Ovary (tissue), 10 donors: ENCODE measurements at places on chromosomes 7 and 10.

DNA sequence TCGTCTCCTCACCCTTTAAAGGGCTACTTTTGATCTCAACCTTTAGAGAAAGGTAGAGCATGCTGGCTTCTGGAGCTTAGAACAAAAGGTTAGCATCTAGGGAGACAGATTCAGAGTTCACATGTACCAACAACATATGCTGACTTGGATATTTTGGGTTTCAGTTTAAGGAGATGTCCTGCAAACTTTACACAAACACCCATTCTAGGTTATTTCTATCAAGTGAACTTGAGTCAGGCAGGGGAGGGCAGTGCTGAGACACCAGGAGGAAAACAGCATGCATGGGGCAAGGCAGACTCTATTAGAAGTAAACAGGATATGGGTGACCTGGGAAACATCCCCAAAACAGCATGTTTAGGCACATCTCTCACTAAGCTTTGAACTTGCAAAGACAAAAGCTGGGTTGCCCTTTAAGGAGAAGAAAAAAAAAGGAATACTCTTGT lies 43.8 kb downstream of the ARL4A start:
- DNase-seq = no peak

GRCh38 chr7:55296070-55296469 lies 69.1 kb upstream of the LANCL2 start:
- DNase-seq = no peak

DNA sequence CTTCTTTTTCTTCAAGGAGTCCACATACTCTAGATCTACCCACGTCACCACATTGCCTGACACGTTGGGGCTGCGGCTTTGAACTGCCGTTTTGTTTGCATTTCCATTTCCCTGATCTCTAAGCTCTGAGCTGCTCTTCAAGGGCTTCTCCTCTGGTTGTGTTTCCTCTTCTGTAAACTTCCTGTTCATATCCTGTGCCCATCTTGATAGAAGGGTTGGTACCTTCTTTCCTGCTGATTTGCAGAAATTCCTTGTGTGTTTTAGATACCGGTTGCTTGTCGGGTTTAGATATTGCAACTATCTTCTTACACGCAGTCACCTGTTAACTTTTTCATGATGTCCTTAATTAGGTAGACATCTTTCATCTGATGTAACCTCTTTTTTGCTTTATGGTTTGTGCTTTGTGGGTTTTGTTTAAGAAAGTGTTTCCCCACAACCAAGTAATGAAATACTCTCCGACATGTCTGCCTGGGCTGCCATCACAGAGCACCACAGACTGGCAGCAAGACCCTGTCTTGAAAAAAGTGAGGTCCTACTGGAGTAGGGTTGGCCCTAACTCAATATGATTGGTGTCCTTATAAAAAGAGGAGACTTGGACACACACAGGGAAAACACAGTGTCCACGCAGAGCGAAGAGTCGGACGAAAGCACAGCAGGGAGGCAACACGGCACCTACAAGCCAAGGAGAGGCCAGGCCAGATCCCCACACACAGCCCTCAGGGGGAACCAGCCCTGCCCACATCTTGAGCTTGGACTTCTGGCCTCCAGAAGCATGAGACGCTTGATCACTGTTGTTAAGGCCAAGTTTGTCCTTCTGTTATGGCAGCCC lies 99.1 kb upstream of the PDGFA start:
- no peak for DNase-seq

DNA sequence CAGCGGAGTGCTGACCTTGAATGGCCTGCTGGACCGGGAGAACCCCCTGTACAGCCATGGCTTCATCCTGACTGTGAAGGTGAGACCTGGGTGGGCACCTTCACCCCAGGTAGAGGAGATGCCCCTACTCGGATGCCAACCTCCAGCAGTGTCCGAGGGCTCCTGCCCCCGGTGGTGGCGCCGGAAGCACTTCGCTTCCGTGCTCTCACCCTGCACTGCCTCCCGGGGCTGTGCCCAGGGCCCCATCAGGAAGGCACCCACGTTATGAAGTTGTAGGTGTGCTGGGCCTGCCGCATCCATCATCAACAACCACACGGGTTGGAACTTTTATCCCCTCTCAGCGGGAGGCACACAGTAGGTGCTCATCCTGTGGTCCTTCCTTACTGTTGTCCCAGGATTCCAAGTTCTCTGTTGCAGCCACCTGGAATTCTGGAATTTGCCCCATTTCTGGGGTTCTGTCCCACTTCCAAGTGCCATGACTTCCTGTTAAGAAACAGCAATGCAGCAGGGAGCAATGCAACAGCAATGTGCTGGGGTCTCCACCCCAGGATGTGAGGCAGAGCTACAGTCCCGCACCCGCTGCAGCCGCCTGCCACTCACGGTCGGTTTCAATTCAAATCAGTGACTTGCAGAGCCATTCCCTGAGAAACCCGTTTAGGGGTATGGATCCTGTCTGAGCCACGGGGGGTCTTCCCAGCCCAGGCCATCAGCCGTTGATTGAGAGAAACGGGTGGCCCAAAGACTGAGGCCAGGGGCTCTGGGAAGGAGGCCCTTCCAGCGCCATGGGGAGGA lies 103.8 kb downstream of the C10orf105 start:
- DNase-seq = no peak

GRCh38 chr7:7976677-7977076 lies 8.1 kb downstream of the GLCCI1 start:
- DNase-seq = no peak

DNA sequence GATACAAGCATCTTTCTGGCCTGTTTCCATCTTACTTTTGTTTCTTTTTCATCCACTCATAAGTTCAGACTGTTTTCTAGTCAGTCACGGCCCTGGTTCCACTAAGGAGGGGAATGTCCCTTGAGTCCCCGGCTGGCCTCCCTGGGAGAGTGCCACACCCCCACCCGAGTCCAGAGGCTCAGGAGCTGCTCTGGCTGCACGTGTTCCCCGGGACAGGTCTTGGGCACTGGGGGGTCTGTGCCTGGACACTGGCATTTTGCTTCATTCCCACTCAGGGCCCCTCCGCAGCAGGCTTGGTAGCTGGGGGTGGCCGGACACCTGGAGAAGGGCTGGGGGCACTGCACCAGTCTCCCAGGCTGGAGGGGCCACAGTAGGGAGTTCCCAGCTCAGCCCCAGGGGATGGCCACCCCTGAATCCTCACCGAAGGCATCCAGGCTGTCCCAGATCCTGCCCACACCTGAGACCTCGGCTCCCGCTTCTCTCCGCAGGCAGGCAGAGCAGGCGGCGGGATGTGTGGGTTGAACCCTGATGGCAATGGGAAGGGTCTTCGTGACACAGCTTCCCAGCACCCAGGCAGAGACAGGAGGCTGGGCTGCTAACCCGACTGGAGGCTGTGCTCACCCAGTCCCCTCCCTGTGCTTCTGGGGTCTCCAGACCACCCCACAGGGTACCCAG lies 92.3 kb downstream of the BMS1 start:
- DNase-seq = no peak

- no peak for DNase-seq
These were observed 155.8 kb upstream of the RHOBTB1 start for GRCh38 chr10:61099756-61100155.

DNA sequence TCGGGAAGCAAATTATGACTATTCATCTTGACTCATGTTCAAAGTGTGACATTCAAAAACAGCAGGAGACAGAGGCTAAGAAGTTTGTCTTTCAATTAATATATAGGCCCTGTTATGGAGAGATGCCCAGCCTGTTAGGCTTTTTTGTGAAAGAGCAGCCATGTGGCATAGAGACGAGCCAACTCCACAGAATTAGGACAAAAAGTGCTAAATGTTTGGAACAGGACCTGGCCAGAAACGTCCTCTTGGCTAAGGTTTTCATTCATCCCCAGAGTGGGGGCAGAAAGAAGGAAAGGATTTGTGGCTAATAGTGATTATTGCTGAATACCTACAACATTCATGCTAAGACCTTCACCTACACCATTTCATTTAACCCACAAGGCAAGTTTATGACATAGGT lies 324.7 kb upstream of the NPVF start:
- no peak for DNase-seq

DNA sequence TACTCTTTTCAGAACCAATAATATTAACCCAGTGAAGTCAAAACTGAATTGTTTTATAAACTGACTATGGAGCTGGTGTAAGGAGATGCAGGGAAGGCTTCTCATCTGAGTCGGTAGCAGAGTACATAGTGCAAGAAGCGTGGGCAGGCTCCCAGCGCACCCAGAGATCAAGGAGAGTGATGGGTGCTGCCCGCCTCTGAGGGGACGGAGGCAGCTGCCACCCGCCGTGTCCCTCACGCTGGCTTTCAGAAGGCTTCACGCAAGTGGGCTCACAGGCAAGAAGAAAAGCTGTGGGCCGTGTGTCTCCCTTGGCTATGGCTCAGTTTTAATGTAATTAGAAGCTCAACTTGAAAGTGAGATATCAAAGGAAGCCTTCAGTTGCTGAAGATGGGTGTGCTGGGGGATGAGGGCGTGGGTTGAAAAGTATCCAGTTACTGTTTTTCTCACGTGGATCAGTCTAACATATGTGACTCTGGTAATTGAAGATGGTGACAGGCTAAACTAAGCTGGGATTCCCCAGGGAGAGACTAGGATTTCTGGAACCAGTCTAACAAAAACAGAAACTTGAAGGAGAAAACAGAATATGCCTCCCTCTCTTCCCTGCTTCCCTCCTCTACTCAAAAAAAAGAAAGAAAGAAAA lies 159.9 kb downstream of the MGMT start:
- DNase-seq = no peak

DNA sequence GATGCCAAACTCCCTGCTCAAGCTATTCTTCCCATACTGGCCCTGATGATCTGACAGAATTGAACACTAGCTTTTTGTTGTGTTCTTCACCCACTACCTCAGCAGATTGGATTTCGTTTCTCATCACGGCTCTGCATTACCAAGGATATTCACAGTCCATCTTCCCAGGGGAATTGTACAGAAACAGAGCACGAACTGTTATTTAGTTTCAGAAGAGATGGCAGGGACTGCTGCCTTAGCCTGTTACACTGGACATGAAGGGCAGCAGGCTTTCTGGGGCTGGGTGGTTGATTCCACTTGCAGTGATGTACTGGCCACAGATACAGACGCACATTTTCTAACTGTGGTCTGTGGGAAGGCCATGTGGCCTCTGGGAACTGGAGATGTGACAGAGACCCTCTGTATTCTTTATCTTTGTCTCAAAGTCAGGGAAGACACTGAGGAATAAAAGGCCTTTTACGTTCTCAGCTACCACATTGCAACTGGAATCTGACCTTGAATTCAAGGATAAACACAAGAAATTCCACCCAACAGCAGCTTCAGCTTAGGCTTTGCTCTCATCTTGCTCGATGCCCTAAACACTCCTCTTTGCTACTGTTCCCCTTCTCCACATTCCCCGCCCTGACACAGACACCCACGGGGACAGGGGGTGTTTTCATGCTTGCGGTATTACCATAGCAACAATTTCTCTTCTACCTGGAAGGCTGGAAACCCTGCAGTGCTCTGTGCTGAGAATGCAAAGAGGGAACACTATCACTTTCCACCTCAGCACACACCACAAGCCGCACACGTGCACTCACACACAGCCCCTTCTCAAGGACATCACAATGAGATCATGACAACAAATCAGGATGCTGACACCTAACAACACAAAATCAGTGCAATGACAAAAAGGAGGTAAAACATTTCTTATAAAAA lies 81.7 kb downstream of the RNF216 start:
- DNase-seq = no peak

GRCh38 chr10:119502209-119502608 lies 40.3 kb downstream of the RGS10 start:
- no peak for DNase-seq

DNA sequence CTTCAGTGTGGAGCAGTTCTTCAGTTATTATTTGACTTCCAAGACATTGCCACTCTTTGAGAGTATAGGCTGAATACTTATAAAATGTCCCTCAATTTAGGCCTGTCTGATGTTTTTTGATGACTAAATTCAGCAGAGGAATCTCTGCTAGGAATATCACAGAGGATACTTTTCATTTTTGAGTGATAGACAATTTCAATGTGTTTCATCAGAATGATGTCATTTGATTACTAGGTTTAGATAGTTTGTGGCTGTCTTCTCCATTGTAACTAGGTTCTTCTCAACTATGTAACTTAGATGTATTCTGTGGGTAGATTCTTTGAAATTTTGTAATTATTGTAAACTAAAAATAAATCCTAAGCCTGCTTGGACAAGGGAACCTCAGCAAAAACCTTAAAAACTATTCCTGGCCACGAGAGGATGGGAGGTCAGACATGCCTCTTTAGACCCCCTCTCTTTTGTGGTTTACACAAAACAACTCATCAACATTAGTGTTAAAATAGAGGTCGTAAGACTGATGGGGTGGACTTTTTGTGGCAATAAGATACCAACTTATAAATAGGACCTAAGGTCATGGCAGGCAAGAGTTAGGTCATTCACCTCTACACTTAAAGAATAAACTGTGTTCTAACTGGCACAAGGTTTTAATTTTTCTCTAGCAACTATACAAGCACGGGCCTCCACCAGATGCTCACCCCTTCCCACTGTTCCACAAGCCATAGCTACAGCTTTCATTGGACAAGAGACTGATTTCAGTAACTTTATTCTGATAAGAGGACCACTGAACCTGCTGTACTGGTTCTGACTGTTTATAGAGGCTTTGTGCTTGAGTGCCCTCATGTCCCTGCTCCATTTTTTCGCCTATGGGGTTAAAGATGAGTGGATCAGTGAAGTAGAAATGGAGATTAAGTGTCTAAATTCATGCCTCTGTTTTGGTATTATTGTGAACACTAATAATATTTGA lies 33.7 kb downstream of the CYP2C8 start:
- no peak for DNase-seq

DNA sequence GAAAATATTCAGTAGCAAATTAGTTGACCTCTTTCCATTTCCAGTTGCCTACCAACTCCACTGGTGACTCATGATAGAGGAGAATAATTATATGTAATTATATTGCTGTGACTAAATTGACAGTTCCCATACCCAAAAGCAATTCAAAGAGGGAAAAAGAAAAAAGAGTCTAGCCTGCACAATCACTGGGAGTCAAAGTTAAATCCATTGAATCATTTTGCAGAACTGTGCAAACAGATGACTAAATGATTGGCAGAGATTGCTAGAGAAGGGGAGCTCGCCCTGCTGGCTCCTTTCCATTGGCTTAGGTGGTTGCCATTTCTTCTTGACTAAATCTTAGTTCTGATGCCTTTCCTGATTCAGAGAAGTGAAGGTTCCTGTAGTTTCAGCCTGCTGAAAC lies 1228.6 kb upstream of the SORCS1 start:
- no peak for DNase-seq

DNA sequence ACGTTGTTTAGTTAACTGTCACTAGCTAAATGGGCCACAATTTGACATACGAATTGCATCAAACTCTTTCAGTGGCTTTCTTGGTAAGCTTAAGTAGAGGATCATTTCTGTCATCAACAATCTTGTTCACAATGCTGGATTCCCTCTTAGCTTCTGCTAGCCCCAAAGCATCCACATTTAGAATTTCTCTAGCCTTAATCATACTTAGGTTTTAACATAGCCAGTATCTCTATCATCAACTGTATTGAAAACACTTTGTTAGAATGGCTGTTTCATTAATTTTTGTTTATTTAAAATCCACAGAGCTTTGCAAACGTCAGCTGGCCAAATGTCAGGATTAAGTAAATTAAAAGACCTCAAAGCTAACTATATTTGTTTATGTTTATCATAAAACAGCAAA lies 41.1 kb downstream of the ABRAXAS2 start:
- no peak for DNase-seq
